Muscle of back (tissue), 13 donors: ENCODE measurements at places on chromosomes 16 and 17. TPM values are rescaled to one million over a fixed set of nuclear protein-coding genes. Genes with fewer than 3 reads are reported as not detected.

- DNase-seq, result no peak
Measured at GRCh38 chr17:57075193-57075592, 9.9 kb upstream of the AKAP1 start.

GRCh38 chr17:151004-151403 is 13.6 kb downstream of the SCGB1C2 start:
- DNase-seq, result no peak

DNA sequence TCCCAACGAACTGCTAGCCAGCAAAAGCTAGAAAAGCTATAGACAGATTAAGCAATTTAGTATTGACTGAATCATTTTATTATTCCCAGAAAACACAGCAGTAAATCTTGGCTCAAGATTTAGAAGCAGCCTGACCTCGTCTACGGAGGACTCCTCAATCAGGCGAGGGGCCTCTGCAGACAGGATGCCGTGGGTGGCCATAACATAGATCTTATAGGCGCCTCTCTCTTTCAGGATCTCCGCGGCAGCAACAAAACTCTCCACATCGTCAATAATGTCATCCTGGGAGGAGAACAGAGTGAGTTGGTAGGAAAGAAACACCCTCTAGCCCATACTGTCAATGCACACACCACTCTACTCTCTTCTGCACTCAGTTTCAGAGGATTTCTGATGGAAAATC is 4.7 kb upstream of the QRICH2 start:
- no peak for DNase-seq

DNA sequence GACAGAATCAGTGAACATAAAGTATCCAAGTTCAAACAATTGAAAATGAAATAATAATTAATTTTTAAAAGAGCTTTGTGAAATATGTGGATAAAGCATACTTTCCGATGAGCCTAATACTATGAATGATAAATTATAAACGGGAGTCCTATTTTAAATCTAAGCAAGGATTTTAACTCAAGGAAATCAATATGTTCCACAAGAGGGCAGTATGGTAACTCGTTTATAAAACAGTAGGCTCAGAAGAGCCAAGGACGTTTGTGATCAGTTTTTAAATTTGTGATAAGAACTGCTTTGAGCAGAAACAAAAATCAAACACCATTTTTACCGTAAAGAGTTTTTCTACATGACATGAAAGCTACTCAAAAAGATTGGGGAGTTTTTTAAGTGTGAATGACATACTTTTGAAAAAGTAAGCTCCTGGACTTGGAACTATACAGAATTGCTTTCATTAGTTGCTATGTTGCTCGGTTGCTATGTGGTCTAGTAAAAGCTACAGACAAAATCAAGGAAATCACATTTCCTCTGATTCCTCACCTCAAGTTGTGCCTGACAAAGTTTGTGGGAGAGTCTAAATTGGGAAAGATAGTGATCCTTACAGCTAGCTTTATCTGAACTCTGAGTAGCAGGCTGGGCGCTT is 11.8 kb upstream of the TEKT1 start:
- peak; percentile 60 for DNase-seq

- no peak for DNase-seq
Measured at GRCh38 chr16:87782033-87782432, 16.2 kb upstream of the KLHDC4 start.

DNA sequence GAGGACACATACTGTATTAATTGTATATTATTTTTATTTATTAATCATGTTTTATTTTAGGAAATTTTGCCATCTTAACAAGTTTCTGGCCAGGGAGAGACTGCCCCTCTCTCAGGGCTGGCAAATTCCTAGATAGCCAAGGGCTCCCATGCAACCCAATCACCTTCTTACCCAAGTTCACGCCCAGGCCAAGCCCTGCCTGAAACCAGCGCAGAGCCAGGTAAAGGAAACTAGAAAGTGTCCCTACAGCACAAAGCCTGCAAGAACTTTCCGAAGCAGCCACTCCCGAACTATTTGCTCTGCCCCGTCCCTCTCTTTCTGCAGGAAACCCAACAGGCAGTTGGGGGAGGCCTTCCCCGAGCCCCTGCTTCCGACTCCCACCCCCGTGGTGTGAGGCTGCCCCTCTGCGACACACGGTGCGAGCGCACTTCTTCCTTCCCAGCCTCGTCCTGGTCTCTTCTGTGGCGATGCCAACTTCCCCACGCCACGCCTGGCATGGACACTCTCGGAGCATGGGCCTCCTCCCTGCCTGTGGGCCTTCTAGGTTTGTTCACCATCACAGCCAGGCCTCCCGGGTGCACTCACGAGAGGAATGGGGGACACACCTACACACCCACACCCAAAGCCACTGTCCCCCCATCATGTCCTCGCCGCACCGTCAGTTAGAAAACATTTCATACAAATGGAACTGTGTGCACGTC is 100.4 kb downstream of the ZNF778 start:
- no peak for DNase-seq

DNA sequence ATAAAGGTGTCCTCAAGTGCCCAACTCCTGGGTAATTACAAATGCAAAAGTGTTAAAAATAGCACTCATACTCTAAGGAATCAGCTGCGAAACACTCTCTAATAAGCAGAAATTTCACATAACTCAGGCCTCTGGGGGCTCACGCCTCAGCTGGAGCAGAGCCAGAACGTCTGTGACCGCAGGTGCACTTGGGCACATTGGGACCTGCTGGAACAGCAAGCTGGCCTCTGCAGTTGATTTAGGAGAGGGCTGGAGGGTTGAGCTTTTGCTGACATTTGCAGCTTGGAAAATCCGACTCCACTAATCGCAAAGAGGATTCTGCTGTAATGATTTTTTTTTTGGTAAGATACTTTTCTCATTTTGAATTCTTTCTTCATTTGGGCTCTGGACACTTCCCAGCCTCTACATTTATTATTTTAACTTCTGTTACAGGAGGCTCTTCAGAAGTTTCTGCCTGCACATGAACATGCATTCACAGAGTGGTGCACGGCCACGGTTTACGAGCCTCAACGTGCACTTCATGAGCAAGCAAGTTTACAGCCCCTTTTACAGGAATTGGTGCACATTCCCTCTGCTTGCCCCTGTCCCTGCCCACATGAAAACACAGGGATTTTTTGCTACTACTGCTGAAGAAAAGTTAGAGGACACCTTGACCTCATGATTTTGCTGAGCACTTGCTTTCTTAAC is 4.1 kb upstream of the SNTB2 start:
- peak; percentile 71 for DNase-seq

DNA sequence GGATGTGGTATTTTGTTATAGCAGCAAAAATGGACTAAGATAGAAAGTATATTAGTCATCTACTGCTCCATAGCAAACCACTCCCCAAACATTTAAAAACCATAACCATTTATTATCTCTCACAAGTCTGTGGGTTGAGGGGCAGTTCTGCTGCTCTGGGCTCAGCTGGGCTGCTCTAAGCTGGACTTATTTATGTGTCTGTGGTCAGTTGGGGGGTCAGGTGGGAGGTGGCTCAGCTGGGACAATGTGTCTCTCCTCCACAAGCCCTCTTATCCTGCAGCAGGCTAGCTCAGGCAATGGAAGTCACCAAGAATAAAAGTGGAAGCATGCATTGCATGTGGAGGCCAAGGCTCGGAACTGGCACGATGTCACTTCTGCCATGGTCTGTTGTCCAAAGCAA is 226.1 kb upstream of the N4BP1 start:
- no peak for DNase-seq

- no peak for DNase-seq
Measured at GRCh38 chr16:5064915-5065314, 841 bp downstream of the C16orf89 start.

- no peak for DNase-seq
Measured at GRCh38 chr16:73792199-73793020, 504.2 kb upstream of the PSMD7 start.

GRCh38 chr17:48457080-48457836 is 27.2 kb upstream of the SKAP1 start:
- peak; percentile 43 for DNase-seq

GRCh38 chr16:77793417-77793816 is 5.1 kb downstream of the VAT1L start:
- no peak for DNase-seq

GRCh38 chr16:26186091-26186615 is 494.4 kb downstream of the HS3ST4 start:
- DNase-seq, result peak; percentile 36

DNA sequence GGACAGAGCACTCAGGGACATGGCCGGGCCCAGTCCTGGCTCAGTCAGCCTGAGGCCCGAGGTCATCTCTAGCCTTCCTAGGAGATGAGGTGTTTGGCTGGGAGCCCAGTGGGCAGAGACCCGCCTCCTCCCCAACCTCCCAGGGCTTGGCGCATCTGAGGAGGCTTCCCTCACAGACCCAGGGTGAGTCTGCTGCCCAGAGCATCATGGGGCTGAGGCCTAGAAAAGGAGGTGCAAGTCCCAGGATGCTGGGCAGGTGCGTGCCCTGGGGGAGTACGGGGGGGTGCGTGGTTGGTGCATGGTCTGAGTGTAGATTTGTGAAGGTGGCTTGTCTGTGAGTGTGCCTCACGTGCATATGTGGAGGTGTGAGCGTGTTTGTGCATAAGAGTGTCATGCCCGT is 4.7 kb downstream of the PDE6G start:
- no peak for DNase-seq

- DNase-seq, result no peak
Measured at GRCh38 chr16:27924411-27925118, 138.9 kb downstream of the GSG1L start.

DNA sequence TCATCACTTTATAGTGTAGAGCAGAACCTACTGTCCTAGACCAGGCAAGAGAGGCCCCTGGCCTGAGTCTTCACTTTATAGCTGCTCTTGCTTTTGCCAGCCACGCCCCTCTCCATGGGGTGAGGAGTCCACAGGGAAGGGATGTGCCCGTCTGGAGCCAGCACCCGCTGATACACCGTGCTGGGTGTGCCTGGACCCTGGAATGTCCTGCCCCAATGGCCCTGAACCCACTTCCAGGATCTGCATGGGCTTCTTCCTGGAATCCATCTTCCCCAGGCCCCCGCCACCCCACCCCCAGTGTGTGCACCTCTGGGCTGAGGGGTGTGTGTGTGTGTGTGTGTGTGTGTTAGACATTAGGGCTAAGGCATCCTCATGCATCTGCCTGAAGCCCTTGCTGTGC is 44.9 kb downstream of the MEOX1 start:
- no peak for DNase-seq

DNA sequence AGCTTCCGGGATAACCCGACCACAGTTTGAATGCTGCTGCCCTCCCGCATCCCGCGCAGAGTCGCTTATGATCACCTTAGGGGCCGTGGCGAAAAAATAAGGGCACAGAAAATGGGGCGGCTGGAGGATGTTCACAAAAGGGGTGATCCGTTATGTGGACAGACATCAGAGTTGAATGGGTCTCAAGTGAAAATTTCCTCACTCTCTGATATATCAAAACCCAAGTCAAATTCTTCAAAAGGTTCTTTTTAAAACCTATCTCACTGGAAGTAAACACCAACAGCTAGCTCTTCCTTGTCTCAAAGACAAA is 400 bp upstream of the CEP112 start:
- DNase-seq, result no peak

- DNase-seq, result no peak
Measured at GRCh38 chr16:2384426-2384825, 43.9 kb upstream of the ABCA3 start.

- DNase-seq, result no peak
Measured at GRCh38 chr16:70481929-70482536, 27.6 kb downstream of the FCSK start.

GRCh38 chr17:50916708-50917417 is 50.7 kb upstream of the TOB1 start:
- no peak for DNase-seq

DNA sequence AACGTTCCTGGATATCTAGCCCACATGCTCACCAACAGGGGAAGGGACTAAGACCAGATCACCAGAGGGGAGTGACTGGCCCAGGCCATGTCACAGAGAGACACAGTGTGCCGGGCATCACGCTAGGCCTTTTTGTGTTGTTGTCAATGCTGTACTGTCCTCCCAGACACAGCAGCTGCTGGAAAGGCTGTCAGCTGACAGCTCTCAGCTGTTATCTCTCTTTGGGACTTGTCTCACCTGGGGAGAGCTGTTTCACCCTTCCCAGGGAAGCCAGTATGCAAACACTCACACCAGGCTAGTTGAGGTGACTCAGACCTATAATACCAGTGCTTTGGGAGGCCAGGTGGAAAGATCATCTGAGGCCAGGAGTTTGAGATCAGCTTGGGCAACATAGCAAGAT is 19.4 kb downstream of the UNC45B start:
- DNase-seq, result no peak

- peak; percentile 17 for DNase-seq
Measured at GRCh38 chr17:14672830-14673229, 371.9 kb downstream of the HS3ST3B1 start.

DNA sequence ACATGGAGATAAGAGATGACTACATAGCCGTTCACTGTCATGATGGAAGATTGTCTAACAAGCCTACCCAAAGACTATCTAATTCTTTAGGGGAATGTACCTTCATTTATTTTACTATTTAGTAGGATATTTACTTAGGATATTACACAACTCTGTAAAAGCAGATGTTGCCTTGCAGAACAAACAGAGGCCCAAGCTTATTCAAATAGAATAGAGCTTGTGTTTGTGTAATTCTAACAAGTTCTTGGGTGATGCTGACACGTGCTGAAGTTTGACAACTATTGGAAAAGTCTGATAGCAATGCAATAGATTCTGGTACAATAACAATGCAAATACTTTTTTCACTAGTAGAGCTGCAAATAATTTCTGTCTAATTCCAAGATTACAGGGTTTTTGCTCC is 447.6 kb downstream of the TOX3 start:
- DNase-seq, result no peak

DNA sequence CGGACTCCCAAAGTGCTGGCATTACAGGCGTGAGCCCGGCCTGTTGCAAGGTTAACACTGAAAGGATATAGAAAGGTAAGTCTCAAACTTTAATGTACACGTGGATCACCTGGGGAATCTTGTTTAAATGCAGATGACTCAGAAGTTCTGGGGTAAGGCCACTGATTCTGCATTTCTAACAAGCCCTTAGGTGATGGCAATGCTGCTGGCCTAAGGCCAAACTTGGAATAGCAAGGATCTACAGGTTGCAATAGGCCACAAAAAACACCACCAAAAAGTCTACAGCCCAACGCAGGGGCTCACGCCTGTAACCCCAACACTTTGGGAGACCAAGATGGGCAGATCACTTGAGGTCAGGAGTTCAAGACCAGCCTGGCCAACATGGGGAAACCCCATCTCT is 4.2 kb downstream of the CMTM4 start:
- no peak for DNase-seq

DNA sequence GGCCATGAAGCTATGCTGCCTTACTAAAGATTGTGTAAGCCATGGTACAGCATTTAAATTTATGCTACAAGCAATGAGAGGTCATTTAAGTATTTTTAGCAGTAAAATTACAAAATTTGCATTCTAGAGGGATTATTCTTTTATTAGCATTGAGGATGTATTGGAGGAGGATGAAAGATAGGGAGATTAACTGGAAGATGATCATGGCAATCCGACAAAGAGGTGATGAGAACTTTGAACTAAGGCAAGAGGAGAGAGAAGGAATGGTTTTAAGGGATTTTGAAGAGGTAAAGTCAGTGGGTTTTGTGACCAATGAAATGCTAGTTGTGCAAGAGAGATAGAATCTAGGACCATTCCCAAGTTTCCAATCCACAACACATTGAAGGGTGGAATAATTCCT is 129.9 kb downstream of the SNX11 start:
- no peak for DNase-seq

The C16orf92 gene
- polyA plus RNA-seq, result not detected

The GAST gene
- polyA plus RNA-seq, result not detected

The OR3A2 gene
- polyA plus RNA-seq, result 0.15 TPM

The PLA2G10 gene
- polyA plus RNA-seq, result 0.27 TPM

The FAM117A gene
- 17.0 TPM for polyA plus RNA-seq
